ENCODE measurements at places on chromosomes 3 and 15. TPM values are rescaled to one million over a fixed set of nuclear protein-coding genes. Genes with fewer than 3 reads are reported as not detected.

Gene NMNAT3
- total RNA-seq = 0.81 TPM

Gene ZNF80
- total RNA-seq = 1.6 TPM

Gene CLDN11
- total RNA-seq = not detected

Gene DALRD3
- total RNA-seq = 13.2 TPM

Gene TGM5
- total RNA-seq = not detected

Gene NR1I2
- total RNA-seq = not detected

Gene EPHB1
- not detected for total RNA-seq

Gene GOLGA8R
- total RNA-seq = 2.4 TPM

Gene TM6SF1
- not detected for total RNA-seq

Gene RTP3
- not detected for total RNA-seq

Gene GOLGA8G
- total RNA-seq = not detected

Gene SI
- not detected for total RNA-seq

Gene C3orf52
- total RNA-seq = 0.78 TPM

Gene RHOV
- total RNA-seq = 0.25 TPM

Gene AGTR1
- not detected for total RNA-seq

Gene PAQR5
- not detected for total RNA-seq

Gene TTC21A
- total RNA-seq = 2.3 TPM

Gene MYZAP
- 0.31 TPM for total RNA-seq

Gene RBMS3
- 0.56 TPM for total RNA-seq

Gene ATP13A5
- total RNA-seq = not detected

Gene TEX55
- not detected for total RNA-seq

Gene SPTSSB
- total RNA-seq = not detected

Gene CPEB1
- total RNA-seq = 0.53 TPM

Gene HCLS1
- 162 TPM for total RNA-seq

Gene RGMA
- 1.7 TPM for total RNA-seq

Gene PRRT3
- total RNA-seq = 6.9 TPM

Gene B3GNT5
- 1.1 TPM for total RNA-seq

Gene WNT5A
- total RNA-seq = 0.36 TPM

Gene SLC33A1
- 12.6 TPM for total RNA-seq

Gene ARNT2
- not detected for total RNA-seq

Gene COL6A5
- not detected for total RNA-seq

Gene MUC20
- 1.6 TPM for total RNA-seq

Gene SEC62
- total RNA-seq = 115 TPM

Gene SH2D7
- not detected for total RNA-seq

Gene PLSCR5
- not detected for total RNA-seq

Gene PAK6
- total RNA-seq = 1.1 TPM

Gene SLC7A14
- not detected for total RNA-seq
